ENCODE measurements at places on chromosomes 7 and 10.
A peak's percentile ranks its signal among the peaks of the same experiment; 100 is the strongest.

GRCh38 chr10:107657851-107658250 lies 493.3 kb upstream of the SORCS1 start:
- DNase-seq, result no peak
- H3K4me3 ChIP-seq, result no peak overlapping the region
- no peaks in the 10 kb centered on the region for H3K4me1 ChIP-seq
- no peaks in the 10 kb centered on the region for H3K36me3 ChIP-seq
- no peak overlapping the region for H3K27ac ChIP-seq

- no peaks in the 10 kb centered on the region for H3K36me3 ChIP-seq
- H3K27me3 ChIP-seq, result no peaks in the 10 kb centered on the region
- H3K4me1 ChIP-seq, result no peaks in the 10 kb centered on the region
- no peak overlapping the region for H3K4me3 ChIP-seq
Observed at GRCh38 chr10:132906836-132907235, 35.5 kb downstream of the CFAP46 start.

GRCh38 chr10:131312478-131312836 lies 936 bp upstream of the TCERG1L start:
- H3K4me1 ChIP-seq, result no peaks in the 10 kb centered on the region
- H3K36me3 ChIP-seq, result no peaks in the 10 kb centered on the region
- DNase-seq, result no peak
- H3K27ac ChIP-seq, result no peak overlapping the region
- no peaks in the 10 kb centered on the region for H3K27me3 ChIP-seq

GRCh38 chr10:33858326-33858725 lies 523.9 kb upstream of the NRP1 start:
- no peaks in the 10 kb centered on the region for H3K27me3 ChIP-seq
- no peak overlapping the region for H3K27ac ChIP-seq
- no peaks in the 10 kb centered on the region for H3K4me1 ChIP-seq
- DNase-seq, result no peak

DNA sequence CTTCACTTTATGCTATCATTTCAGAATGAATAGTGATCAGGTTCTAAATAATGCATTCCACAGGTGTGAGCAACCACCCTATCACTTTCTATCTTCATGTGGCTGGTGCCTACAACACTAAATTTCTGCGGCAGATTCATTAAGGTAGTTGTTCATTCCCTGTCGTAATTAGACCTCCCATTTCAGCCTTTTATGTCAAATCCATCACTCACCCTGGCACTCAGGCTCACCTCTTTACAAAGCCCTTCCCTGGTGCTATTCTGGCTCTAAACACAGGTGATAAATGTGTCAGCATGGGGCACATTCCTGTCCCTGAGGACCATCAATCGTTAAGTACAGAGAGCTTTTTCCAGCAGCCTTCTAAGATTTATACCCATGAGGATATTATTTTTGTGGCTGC lies 300.0 kb upstream of the C7orf33 start:
- DNase-seq, result no peak
- H3K4me1 ChIP-seq, result no peaks in the 10 kb centered on the region
- no peaks in the 10 kb centered on the region for H3K27me3 ChIP-seq
- no peak overlapping the region for H3K4me3 ChIP-seq
- H3K27ac ChIP-seq, result no peak overlapping the region
- H3K36me3 ChIP-seq, result no peaks in the 10 kb centered on the region

- H3K36me3 ChIP-seq, result no peaks in the 10 kb centered on the region
- no peaks in the 10 kb centered on the region for H3K4me1 ChIP-seq
- H3K27me3 ChIP-seq, result no peaks in the 10 kb centered on the region
- no peak for DNase-seq
- H3K27ac ChIP-seq, result no peak overlapping the region
Observed at GRCh38 chr7:137354961-137355360, 11.4 kb upstream of the PTN start.

- no peaks in the 10 kb centered on the region for H3K36me3 ChIP-seq
- no peaks in the 10 kb centered on the region for H3K27me3 ChIP-seq
- DNase-seq, result no peak
- no peak overlapping the region for H3K27ac ChIP-seq
- no peak overlapping the region for H3K4me3 ChIP-seq
- peaks cover 8% of the 10 kb centered on the region for H3K4me1 ChIP-seq
Observed at GRCh38 chr7:106358103-106358663, 73.4 kb upstream of the NAMPT start.

GRCh38 chr7:150568714-150569113 lies 1.5 kb downstream of the GIMAP4 start:
- H3K27me3 ChIP-seq, result no peaks in the 10 kb centered on the region
- peak overlapping the region; percentile 30 for H3K27ac ChIP-seq
- H3K36me3 ChIP-seq, result no peaks in the 10 kb centered on the region
- H3K4me1 ChIP-seq, result peaks cover 4% of the 10 kb centered on the region
- no peak for DNase-seq
- H3K4me3 ChIP-seq, result peak overlapping the region; percentile 69

DNA sequence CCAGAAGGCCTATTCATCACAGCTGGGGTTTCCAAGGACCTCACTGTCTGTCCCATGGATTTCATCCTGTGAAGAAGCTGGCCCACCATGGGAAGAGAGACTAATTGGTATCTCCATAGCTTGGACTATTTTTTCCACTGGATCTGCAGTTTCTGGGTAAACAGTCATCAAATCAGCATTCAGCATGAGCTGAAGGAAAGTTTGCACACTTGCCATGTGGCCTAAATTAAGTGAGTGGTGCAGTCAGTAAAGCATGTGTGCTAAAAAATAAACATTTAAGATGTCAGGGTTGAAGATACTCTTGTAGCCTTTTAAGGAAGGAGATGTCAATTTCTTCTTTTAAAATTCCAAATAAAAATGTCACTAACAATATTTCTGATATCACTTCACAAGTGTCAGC lies 381.1 kb upstream of the ZMIZ1 start:
- no peaks in the 10 kb centered on the region for H3K36me3 ChIP-seq
- H3K4me3 ChIP-seq, result no peak overlapping the region
- no peak for DNase-seq
- H3K4me1 ChIP-seq, result peaks cover 29% of the 10 kb centered on the region
- no peak overlapping the region for H3K27ac ChIP-seq
- no peaks in the 10 kb centered on the region for H3K27me3 ChIP-seq
